Bronchial epithelial cell (primary cell): ENCODE measurements at places on chromosomes 2 and 18.

DNA sequence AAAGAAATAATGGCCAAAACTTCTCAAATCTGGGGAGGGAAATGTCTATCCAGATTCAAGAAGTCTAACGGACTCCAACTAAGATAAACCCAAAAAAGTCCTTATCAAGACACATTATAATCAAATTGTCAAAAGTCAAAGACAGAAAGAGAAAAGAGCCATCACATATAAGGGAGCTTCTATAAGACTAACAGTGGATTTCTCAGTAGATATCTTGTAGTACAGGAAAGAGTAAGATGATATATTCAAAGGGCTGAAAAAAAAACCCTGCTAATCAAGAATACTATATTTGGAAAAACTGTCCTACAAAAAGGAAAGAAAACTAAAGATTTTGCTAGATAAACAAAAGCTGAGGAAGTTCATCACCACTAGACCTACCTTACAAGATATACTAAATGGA, 35.4 kb downstream of the TMEM247 start:
- no peak for DNase-seq

DNA sequence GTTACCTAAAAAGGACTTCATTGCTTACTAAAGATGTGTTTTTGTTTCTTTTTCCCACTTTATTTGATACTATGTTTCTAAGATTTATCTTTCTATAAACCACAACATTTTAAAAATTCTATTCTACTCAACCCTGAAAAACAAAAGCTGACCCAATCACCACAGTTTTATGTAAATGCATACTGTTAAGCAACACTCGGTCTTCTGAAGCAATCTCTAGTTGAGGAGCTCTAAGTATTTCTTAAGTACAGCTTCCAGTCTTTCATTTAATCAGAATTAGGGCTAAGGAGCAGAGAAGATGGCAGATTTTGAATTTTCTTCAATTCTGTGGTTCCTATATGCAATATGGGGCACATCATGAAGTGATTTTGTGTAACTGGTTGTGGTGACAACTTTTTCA, 72.2 kb upstream of the SLC4A10 start:
- no peak for DNase-seq

GRCh38 chr2:71829008-71829407, 318.7 kb downstream of the CYP26B1 start:
- DNase-seq = no peak

GRCh38 chr18:8084160-8084559, 517.0 kb downstream of the PTPRM start:
- DNase-seq = peak; percentile 48

DNA sequence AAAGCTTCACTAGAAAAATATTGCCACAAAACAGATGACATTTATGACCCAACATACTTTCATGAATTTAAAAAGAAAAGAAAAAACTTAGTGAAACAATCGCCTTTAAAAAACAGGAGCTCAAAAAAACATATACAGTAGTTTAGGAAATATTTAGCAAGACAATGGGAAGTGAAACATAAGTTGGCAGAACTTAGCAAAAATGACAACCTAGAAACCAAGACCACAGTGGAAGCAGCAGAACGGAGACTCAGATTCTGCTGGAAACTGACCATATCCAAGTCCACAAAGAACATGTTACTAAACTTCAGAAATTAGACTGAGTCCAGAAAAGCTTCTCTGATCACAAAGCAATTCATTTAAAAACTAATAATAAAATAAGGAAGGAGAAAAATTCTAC, 41.8 kb upstream of the CTAGE1 start:
- DNase-seq = no peak

DNA sequence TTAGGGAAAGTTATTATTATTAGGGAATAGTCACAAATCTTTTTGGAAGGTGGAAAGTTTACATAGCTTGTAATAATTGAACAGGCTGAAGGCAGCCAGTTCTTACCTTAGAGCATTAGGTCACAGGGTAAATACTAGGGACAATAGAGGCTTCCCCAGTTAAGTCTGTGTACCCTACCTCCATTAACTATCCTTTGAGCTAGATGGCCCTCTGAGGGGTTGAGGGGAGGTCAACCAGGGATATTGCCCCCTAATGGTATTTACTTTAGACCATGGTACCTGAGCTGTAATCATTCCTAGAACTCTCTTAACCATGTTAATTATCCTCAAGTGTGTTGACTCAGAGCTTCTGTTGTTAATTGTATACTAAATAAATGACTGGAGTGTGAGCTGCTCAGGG, 120.5 kb upstream of the SCN7A start:
- DNase-seq = no peak

GRCh38 chr18:64270121-64270520, 121.2 kb upstream of the LINC00305 start:
- DNase-seq = no peak

DNA sequence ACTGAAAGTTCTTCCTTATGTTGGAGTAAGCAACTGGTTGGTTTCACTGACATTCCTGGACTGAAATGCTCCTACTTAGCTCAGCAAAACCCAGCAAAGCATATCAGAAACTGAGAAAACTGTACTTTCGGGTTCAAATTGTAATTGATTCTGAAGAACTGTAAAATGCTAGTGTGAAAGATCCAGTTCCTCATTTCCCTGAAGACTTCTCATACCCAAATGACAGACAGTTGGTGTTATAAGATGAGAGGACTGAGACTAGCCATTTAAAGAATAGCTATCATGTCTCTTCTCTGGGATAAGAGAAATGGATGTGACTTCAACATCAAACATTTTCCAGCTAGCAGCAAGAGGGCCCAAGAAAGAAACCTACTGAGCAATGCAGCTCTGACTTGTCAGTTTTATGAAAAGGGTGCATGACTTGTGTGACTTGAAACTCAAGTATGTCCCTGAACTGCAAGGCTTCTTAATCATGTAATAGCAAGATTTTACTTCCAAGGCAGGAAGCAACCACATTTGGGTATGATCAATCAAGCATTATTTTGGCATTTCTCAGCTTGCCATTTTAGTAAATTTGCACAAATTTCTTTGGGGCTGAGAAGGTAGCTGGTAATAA, 420.3 kb upstream of the MMADHC start:
- peak; percentile 42 for DNase-seq

- DNase-seq = no peak
Observed at GRCh38 chr2:16485251-16485650, 180.4 kb downstream of the CYRIA start.

GRCh38 chr2:8805278-8806210, 31.9 kb downstream of the KIDINS220 start:
- DNase-seq = no peak

GRCh38 chr2:68769586-68770270, 35.1 kb downstream of the ARHGAP25 start:
- DNase-seq = peak; percentile 88

DNA sequence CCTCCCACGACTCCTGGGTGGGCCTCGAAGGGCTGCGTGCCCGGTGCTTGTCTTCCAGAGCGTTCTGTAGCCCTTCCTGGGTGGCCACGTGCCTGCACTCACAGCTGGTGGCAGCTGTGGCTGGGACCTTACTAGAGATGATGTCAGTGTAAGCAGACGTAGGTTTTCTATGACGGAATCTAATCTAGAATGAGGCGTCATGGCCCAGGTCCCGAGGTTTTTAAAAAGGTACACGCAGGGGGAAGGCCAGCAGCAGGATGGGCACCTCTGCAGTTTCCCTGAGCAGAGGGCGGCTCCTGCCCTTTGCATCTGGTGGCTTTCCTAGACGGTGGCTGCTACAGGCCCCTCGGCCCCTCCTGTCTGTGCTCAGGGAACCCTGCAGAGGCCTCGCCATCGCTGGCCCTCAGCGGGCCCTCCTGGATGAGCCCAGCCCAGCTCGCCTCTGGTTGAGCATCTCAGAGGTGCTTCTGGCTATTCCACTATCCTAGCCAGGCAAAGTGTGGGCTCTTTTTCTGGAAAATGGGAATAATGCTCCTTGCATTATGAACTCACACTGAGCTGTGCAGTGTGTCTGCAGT, 49.6 kb upstream of the PXDN start:
- no peak for DNase-seq

- no peak for DNase-seq
Observed at GRCh38 chr2:158043181-158043948, 58.3 kb upstream of the UPP2 start.

GRCh38 chr2:144914622-144915318, 394.9 kb upstream of the ZEB2 start:
- no peak for DNase-seq

DNA sequence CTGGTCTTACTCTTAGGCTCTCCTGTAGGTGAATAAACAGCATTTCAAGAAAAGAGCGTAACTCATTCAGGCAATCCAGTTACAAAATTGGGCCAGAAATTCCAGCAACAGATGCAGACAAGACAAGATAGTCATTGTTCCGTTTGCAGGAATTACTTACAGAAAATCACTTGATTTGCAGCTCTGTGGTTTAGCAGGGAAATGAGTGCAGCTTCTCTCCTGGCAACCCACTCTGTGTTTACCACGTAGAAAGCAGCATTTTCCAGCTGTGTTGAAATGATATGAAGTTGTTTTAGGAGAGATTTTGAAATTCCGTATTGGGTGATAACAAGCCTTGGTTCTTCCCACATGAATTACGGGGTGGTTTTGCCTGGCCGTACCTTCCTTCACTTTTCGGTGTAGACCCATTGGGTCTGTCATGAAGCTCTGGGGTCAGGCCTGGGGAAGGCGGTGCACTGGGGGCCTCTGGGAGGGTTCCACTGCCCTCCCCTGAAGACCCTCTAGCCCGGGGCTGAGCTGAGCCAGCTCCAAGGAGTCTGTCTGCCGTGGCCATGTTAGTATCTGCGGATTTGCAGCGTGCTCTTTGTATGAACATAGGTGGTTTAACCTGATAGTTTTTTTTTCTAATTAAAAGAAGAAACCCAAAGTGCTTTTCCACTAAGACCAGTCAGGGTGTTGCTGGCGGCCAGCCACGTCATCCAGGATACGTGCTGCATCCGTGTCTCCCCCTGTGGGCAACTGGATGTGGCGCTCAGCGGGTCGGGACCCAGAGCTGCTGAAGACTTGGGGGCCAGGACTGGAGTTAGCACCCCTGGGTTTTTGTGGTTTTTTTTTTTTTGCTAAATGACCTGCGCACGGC, 58.9 kb upstream of the KCNG2 start:
- no peak for DNase-seq

DNA sequence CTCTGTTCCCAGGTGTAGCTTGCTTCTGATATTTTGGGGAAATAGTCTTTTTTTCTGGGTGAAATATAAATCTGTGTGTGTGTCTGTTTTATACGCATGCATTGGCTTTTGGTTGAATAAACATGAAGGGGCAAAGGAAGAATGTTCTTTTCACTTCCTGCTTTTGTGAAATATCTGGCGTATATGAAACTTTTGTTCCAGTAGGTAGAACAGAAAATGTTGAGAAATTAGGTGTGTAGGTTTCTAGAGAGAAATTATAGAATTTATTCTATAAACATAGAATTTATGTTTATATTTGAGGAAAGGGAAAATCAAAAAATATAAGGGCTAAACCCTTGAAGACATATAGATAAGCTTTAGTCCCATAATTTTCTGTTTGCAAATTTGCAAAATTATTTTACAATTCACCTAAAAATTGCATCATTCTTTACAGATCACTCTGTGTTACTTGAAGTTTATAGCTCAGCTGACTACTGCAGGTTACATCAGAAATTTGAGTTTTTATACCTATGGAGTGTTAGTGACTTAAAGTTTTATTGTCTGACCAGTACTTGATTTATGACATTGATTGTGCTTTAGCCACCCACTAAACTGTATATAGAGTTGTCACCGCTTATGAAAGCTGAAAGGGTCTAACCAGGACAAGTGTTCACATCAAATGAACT, 116.1 kb downstream of the FAM117B start:
- DNase-seq = no peak

GRCh38 chr18:67300498-67300897, 216.0 kb downstream of the DSEL start:
- no peak for DNase-seq

DNA sequence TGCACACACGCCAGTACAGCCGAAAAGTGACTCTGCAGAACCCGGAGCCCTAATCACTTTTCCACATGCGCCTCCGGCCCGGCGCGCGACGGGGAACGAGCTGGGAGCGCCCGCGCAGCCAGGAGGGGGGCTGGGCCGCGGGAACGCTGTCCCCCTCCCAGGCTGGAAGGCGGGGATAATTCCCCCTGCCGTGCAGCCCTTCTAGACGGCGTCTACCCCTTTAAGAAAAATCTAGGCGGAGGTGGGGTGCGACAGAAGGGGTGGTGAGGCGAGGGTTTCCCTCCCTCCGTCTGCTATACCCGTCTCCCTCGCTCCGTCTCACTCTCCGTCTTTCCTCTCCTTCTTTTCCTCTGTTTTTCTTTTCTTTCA, 2.4 kb downstream of the CYP26B1 start:
- DNase-seq = no peak

- no peak for DNase-seq
Observed at GRCh38 chr2:197784956-197785941, at the start of gene BOLL. BOLL (minus strand) TSS chr2:197785319; CDS start chr2:197781850, 3,469 bp downstream.

GRCh38 chr2:11677136-11678055, 7.4 kb upstream of the NTSR2 start:
- no peak for DNase-seq

GRCh38 chr18:70333316-70333715, 44.5 kb downstream of the SOCS6 start:
- no peak for DNase-seq

- no peak for DNase-seq
Observed at GRCh38 chr18:76993573-76993972, 139.0 kb downstream of the MBP start.

DNA sequence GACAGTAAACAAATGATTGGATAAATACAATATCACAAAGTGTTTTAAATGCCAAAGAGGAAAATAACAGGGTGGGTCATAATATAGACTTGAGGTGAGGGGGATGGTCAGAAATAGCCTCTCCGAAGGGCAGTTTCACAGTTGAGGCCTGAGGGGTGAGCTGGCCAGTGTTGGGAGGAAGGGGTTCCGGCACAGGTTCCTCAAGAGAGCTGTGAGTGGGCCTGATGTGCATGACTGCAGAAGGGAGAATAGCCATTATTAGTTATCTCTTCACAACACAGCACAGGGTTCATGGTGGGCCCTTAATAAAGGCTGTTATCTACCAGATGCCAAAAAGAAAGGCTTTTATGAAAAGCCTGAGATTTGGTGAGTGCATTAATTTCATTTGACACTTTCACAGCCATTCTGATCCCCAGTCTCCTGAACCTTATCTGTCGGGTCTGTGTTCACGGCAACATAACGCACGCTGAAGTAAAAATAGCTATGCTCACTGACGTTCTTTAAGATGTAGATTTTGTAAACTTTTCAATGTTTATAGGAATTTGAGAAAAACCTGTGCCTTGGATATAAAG, 39.6 kb downstream of the POLR1A start:
- no peak for DNase-seq
